HT1080 (cell line): ENCODE measurements at places on chromosomes 11 and 22. TPM values are rescaled to one million over a fixed set of nuclear protein-coding genes. Genes with fewer than 3 reads are reported as not detected.

GRCh38 chr11:32921204-32921603 lies 28.6 kb downstream of the QSER1 start:
- no peak for DNase-seq

- no peak for DNase-seq
These were observed 33.4 kb upstream of the LYVE1 start for GRCh38 chr11:10601837-10602236.

GRCh38 chr22:50737728-50738648 lies at the start of gene ACR:
ACR (plus strand) TSS chr22:50738204; CDS start chr22:50738236, 32 bp downstream.
- DNase-seq: no peak

DNA sequence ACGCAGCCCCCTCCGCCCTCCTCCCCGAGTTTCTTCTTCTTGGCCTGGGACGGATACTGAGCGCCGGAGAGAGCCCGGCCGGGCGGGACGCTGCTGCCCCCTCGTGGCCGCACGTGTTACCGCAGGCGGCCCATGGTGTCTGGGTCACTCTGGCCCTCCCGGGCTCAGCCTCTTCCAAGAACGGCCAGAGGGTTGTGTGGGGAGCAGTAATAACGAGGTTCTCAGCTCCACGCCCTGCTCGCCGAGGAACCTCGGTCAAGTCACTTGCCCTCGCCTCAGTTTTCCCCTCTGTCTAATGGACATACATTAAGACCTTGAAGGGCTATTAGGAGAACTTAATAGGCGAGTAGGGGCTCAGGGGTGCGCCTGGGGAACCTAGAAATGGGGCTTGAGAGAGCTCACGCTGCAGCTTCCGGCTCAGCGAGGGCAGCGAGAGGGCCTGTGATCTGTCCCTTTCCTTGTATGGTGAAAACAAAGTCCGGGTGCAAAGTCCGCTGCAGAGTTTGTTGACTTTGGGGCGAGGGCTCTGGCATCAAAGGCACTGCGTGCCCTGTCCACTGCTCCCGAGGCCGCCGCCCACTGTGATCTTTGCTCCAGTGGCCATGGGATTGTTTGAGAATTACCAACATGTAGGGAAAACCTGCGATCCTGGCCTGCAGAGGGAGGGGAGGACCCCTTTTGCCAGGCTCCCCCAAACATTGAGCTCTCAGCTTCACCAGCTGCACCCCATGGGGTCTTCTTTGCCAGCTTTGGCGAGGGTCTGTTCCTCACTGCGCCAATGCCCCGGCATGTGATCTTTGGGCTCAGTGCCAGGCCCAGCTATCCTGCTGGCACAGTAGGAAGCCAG lies 14.4 kb upstream of the LRP5 start:
- DNase-seq: peak; percentile 74

The ZBTB16 gene
- total RNA-seq: not detected in 2 replicates

The HSPB2 gene
- total RNA-seq: not detected in 2 replicates
